Right renal pelvis (tissue), 4 donors: ENCODE measurements at places on chromosomes 1 and 21.

GRCh38 chr1:8092657-8093056, 66.5 kb upstream of the ERRFI1 start:
- DNase-seq = no peak

- no peak for DNase-seq
Observed at GRCh38 chr1:219277304-219278105, 103.8 kb downstream of the LYPLAL1 start.

DNA sequence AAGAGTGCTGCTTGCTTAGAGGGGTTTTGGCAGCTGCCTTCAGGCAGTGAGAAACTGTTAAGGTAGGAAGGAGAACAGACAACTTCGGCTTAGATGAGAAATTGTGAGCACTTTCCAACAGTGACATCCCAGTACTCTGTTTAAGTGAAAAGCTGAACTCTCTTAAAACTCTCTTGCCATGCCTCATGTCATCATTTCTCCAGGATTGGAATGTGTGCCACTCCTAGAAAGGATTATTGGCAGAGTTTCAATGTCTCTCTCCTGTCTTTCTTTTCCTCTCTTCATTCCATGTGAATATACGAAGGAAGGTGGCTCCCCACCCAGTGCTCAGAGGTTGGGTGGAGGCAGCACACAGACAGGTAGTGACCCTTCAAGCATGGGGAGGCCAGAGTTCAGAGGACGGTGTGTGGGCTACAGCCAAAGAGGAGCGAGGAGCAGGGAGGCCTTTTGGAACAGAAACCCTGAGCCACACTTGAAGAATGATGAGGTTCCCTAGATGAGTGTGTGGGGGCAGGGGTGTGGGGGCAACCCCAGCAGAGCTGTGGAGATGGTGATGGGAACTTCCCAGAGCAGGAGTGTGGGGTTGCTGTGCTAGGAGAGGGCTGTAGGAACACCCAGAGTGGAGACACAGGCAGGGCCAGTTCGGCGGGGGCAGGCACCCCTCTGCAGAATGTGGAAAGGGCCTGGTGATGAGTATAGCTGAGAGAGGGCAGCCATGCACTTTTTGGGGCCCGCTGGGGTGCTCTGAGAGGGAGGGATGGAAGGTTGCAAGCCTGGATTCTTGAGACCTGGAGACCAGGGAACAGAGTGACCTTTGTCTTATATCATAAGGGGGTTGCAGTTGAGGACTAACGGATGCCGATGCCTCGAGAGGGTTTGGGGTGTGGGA, 58.8 kb downstream of the GALNT2 start:
- DNase-seq = no peak

DNA sequence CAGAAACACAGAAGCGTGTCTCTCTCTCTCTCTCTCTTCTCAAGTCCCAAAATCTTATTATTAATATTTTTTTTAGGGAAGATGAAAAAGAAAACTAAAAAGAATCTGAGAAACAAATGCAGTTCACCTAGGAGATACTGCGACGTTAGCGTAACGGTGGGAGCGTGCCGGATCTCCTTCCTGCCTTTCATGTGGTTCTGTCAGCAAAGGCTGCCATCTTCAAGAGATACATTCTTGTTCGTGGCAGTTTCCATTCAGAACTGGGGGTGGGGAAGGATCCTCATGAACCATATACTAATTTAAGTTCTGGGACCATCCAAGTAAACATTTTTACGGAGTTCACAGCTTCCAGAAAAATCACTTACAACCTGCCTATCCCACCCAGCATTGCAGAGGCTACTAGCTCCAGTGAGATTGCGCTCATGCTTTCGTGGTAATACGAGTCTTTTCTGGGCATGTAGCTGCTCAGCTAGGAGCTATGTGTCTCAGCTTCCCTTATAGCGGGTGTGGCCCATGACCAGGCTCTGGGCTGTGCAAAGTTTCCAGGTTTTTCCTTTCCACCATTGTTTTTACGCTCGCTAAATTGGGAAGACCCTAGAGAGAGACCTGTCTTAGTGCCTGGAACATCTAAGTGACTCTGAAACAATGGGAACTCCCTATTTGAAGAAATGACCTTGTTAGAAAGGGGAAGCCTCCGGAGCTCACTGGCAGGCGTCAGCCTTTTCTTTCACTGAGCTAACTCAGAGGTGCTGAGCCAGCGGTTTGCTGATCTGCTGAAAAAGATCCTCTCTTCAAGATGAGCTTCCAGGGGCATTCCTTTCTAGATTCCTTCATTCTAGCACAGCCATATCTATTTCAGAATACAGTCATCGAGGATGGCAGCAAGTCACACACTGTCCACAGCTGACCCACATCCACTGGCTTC, 17.3 kb downstream of the SLAMF1 start:
- DNase-seq = no peak

GRCh38 chr1:183636783-183637182, 1.2 kb upstream of the ARPC5 start:
- DNase-seq = no peak

- DNase-seq = no peak
Observed at GRCh38 chr1:179034720-179035119, 9.0 kb downstream of the FAM20B start.

DNA sequence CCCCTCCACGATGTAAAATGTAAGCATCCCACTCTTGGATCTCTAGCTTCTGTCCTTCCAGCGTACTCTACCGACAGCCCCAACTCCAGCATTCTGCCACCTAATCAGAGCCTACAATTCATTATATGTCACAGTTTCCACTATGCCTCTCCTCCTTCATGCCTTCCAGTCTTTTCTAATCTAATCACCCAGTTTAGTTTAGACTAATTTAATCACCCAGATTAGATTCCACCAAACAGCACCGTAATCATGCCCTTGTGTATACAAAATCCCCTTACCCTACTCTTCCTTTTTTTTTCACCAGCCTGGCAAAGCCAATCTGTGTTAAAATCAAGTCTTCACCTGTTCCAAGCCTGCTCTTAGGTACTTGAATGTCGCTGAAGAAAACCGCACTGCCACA, 49.8 kb upstream of the KANK4 start:
- no peak for DNase-seq

- no peak for DNase-seq
Observed at GRCh38 chr1:62283986-62284385, 35.2 kb downstream of the KANK4 start.

- no peak for DNase-seq
Observed at GRCh38 chr1:24558902-24559791, 3.3 kb downstream of the NCMAP start.

GRCh38 chr1:94501935-94502334, 39.6 kb downstream of the F3 start:
- no peak for DNase-seq

- DNase-seq = no peak
Observed at GRCh38 chr1:14777516-14778506, 179.3 kb downstream of the KAZN start.

DNA sequence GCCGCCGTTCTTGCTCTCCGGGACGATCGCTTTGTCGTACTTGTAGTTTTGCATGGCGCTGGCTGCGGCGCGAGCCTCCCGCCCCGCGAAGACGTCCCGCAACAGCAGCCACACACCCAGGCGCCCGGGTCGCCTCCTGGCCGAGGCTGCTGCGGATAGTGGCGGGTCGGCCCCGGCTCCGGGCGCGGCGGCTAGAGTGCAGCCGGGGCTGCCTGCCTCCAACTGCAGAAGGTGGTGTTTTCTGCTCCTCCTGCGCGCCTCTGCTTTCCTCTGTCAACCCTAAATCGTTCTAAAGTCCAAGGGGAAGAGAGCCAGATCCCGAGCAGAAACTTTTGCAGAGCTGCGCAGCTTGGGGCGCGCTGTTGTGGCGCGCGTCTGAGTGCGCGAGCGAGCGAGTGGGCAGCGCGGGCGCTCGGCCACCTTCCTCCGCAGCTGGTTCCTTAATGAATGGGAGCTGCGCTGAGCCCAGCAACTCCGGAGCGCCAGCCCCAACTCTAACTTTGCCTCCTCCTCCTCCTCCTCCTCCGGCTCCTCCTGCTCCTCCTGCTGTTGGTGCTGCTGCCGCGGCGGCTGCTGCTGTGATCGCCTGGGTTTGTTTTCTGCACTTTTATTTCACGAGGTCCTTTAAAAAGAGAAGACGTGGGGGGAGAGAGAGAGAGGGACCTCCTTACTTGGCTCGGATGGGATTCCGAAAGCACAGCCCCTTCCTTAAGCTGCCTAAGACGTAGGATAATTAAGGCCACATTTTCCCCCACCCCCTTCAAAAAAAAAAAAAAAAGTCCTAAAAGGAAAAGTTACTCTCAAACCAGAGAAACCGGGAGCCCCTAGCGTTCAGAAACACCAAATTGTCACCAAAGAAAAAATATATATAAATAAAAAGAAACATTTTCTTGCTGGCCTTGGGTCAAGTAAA, at the start of gene PLPP3:
PLPP3 (minus strand) TSS at position 601 of the 913 bp plus-strand sequence; CDS start at position 54, 547 bp downstream.
- peak; percentile 87 for DNase-seq

GRCh38 chr1:159786966-159787365, 6.2 kb downstream of the DUSP23 start:
- DNase-seq = no peak

DNA sequence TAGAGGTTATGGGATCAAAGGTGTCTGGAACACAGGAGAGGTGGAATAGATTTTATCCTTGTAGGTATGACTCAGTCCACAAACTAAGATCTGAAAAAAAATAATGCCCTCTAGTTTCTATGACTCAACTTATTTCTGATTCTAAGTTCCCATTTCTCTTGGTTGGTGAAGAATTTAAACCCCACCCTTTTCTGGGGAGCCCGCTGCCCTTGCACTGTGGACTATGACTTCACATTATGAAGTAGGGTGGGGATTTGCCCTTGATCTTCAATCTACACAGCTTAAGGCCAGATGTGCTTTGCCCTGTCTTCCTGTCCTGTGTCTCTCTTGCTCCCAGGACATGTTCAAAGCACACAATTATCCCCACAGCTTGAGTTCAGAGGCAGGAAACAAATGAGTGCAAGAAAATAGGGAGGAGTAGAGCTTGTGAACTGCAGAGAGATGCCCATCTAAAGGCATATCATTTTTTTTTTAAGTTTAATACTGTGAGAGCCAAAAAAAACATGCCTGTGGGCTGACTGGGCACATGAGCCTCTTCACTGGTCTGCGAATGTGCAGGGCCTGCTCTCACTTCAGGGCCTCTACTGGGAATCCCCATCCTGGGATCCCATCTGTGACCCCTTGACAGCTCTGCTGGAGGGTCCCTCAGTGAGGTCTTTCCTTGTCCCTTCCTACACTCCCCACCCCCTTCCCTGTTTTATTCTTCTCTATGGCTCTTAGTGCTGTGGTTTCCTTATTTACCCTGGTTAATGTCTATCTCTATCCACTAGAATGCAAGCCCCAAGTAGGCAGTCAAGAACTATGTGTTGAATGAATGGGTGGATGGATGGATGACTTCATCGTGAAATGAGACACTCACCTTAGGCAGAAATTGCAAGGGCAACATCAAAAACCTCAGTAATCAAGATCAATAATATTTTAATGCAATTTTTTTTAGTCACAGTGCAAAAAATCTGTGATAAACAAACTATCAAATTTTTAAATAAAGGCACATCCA, 61.5 kb downstream of the CD58 start:
- DNase-seq = no peak

DNA sequence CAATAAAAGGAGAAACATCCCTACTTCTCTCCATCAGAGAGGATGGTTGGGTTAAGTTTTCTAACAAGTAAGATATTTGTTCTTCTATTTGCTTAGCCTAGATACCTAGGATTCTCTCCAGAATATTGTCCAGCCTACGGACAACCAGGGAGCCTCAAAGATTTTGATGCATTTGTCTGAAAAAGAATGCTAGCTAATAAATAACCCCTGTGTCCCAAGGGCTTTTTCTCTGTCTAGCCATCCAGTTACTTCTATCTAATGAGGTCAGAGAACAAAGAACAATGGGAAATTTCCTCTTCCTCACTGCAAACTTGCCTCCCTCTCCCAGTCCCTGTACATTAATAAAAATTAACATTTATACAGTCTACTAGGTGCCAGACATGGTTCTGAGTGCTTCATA, 810 bp downstream of the RGS5 start:
- DNase-seq = no peak

DNA sequence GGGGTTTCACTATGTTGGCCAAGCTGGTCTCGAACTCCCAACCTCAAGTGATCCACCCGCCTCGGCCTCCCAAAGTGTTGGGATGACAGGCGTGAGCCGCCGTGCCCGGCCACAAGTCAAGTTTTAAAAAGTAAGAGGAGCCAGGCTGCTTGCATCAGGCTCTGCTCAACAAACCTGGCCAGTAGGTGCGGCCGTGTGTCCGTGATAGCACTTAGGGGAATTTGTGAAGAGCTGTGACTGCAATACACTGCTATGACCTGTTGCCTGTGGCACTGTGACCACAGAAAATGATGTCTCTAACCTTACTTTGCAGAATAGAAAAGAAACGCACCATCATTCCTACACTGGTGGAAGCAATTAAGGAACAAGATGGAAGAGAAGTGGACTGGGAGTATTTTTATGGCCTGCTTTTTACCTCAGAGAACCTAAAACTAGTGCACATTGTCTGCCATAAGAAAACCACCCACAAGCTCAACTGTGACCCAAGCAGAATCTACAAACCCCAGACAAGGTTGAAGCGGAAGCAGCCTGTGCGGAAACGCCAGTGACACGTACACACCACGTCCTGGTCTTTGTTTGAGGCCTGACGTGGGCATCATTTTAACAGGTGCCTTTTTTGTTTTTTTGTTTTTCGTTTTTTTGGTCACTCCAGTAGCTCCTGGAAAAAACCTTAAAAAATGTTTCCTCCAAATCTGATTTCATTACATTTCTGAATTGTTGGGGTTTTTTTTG, 16.7 kb downstream of the C1orf174 start:
- no peak for DNase-seq

DNA sequence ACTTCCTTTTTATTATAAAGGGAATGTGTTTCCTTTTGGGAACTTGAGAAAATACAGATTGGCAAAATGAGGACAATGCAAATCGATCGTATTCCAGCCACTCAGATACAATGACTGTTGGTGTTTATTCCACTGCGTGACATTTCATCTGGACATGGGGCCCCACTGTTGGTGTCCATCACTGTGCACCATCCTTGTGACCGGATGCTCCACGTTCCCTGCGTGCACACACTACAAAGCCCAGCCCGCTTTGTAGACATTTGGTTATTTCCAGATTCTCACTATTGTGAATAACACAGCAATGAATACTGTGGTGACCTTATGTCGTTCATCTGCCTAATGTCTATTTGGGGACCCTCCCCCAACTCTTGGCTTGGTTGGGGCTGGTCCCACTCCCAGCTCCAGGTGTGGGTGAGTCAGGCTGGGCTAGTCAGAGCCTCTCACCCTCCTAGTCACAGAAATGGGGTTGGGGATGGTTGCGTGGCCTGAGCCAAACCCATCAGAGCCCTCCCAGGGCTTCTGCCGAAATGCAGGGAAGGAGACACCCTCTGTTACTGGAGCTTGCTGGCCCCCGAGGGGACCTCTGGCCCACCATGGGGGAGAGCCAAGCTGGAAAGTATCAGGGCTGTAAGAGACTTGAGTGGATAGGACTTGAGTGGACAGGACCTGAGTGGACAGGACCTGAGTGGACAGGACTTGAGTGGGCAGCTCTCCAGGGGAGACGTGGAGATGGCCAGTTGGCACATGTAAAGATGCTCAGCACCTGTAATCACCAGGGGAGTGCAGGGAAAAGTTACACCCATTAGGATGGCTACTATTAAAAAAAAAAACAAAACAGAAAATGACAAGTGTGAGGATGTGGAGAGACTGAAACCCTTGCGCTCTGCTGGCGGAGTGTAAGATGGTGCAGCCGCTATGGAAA, 57.1 kb upstream of the ADARB1 start:
- no peak for DNase-seq
